SK-N-MC (cell line): ENCODE measurements at places on chromosomes 11 and 22.
A peak's percentile ranks its signal among the peaks of the same experiment; 100 is the strongest.

DNA sequence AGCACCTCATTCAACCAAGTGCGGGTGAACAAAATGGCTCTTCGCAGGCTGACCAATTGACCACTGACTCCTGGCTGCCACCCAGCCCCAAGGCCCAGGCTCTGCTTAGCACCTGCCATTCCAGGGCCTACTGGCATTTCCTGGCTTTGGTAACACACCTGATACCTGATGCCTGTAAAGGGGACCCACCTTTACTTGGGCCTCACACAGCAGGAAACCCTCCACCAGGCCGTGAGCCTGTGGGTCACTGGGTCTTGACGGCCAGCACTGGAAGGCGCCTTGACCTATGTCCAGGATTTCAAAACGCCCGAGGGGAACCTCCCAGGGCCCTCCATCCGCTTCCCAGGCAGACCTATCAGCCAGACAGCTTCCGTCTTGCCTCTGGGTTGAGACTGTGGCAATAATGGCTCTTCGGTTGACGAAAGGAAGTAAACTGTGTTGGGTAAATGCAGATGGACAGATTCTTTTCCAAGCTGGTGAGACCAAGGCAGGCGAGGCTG, 16.8 kb upstream of the TMEM184B start:
- no peak for DNase-seq

DNA sequence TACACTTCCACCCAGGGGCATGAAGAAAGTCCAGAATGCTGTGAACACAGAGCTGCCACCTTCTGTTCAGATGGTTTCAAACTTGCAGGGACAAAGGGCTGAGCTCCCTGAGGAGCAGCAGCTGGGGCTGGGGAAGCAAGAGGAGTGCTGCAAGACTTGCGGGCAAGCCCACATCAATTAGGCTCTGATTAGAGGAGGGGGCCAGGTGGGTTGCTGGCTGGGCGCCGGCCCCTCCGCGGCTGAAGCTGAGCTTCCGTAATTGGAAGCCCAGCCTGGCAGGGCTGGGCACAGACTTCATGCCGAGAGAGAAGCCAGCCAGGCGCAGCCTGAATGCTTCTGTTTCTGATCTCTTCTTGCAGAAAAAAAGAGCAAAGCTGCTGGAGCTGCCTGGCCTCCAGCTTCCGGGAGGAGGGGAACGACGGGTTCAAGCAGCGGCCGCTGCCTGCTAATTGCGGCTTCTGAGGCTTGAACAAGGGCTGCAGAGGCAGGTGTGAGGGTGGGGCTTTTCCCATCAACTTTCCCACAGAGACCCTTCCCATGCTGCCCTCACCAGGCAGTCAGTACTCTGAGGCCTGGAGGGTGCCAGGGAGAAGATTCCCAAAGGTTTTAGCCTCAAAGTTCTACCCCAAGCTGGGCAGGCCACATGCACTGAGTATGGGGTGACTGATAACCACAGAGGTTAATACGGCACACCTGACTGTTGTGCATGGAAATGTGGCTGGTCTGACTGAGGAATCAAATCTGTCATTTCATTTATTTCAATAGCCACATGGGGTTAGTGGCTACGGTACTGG, 91.1 kb upstream of the LMO1 start:
- DNase-seq: no peak

DNA sequence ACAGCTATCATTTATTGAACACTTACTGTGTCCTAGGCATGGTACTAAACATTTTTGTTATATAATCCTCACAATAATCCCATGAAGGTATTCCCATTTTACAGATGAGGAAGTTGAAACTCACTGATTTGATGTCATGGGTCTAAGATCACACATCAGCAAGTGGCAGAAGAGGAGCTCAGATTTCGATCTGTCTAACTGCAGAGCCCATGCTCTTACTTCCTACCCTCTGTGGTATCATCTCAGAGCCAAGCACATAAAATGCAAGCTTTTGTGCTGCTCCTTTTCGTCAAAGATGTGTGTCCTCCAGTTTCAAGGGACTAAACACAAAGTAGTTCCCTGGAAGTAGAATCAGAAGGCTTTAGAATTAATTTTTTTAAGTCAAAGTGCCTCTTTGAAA, 71.1 kb downstream of the ARFGAP2 start:
- DNase-seq: no peak

DNA sequence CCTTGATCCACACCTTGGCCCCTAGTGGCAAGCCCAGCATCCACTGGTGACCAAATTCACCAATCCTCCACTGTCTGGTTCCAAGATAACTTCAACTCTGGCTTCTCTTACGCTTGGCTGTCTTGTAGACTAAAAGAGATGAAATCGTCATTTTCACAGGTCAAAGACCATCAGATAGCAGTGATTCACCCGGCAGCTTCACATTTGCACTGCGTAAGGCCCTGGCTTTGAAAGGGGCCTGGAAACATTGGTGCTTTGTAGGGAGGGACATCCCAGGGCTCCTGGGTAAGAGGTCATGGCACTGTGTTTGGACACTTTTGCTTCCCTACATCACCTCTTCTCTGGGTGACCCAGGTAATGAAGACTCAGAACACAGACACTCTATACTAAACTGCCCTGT, 30.1 kb upstream of the FADD start:
- DNase-seq: no peak

DNA sequence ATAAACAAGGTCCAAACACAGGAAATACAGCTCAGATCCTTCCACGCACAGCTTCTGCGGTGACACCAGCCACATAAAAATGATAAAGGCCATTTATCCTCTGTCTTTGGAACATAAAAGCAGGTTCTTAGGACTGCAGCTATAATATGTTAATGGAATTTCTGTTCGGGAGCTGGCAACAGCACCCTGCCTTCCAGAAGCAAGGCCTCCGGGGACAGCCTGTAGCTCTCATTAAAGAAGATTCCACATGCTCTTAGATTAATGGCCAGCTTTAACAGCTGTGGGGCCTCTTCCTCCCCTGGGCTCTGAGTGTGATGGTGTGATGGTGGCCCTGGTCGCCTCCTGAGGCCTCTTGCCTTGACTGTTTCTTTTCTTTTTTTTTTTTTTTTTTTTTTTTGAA, 137.3 kb downstream of the CACNA1I start:
- DNase-seq: no peak

DNA sequence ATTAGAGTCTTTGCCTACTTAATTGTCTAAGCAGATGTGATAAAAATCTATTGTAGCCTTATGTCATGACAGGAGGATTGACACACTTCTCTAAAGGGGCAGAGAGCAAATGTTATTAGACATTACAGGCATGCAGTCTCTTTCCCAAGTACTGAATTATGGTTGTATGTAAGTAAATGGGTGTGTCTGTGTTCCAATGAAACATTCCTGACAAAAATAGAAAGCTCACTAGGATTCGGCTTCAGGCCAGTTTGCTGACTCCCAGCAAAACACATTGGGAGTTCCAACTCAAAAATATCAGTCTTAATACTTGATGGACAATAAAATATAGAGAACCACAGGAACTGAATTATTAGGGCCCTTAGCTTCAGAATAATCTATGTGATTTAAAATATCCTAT, 1480.4 kb downstream of the FAM181B start:
- no peak for DNase-seq

DNA sequence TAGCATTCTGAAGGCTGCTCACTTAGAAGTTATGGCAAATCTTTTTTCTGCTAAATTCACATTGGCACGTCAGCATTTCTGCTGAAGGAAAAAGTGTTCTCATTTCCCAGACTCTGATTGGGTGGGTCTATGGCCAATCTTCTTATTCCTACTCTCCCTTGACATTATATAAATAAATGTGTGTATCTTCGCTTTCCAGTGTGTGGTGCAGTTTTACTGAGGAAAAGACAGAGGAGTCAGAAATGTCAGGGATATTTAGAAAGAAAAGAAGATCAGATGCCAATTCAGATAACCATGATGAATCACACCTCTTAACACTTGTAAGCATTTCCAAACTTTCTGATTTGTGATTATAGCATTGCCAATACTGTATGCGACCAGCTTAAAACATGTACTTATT, 3.2 kb upstream of the BDNF start:
- no peak for DNase-seq

- DNase-seq: no peak
These were observed 378.3 kb downstream of the FAM181B start for GRCh38 chr11:82355313-82355823.

- DNase-seq: peak; percentile 95
These were observed 20.4 kb downstream of the FAM168A start for GRCh38 chr11:73577496-73577917.

- DNase-seq: no peak
These were observed 214.3 kb downstream of the NXPE2 start for GRCh38 chr11:114892381-114893197.

GRCh38 chr11:35111161-35112055, 27.6 kb upstream of the CD44 start:
- no peak for DNase-seq

- DNase-seq: no peak
These were observed 4.2 kb downstream of the LMO1 start for GRCh38 chr11:8259306-8259959.

DNA sequence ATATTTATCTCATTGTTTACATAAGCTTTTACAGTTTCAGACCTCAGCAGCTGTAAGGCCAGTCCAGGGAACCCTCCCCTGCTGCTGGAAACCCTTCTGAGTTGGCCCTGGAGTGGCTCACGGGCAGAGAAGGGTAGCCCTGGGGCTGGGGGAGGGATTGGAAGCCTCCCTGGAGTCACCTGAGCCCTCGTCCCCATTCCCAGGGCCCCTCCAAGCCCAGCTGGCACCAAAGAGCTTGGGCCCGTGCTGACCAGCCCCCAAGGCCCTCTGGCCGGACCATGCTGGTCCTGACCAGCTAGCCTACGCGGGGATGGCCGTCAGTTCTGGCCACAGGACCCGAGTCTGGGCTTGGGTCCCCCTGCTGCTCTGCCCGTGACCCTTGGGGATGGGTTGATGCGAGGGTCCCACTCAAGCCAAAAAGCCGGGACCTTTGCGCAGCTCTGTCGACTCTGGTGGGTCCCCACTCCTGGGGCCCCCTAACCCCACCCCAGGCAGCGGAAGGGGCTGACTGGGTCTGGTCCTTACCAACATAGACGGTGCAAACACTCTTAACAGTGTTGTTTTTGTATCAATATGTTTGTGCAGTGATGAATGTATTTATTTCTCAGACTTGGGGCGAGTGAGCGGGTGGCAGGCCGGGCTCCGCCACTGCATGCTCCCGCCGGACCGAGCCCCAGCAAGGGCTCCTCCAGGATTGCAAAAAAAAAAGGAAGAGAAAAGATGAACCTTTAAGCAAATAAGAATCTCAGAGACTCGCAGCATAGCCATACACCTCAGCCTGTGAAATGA, 17.5 kb upstream of the TMEM191C start:
- no peak for DNase-seq

DNA sequence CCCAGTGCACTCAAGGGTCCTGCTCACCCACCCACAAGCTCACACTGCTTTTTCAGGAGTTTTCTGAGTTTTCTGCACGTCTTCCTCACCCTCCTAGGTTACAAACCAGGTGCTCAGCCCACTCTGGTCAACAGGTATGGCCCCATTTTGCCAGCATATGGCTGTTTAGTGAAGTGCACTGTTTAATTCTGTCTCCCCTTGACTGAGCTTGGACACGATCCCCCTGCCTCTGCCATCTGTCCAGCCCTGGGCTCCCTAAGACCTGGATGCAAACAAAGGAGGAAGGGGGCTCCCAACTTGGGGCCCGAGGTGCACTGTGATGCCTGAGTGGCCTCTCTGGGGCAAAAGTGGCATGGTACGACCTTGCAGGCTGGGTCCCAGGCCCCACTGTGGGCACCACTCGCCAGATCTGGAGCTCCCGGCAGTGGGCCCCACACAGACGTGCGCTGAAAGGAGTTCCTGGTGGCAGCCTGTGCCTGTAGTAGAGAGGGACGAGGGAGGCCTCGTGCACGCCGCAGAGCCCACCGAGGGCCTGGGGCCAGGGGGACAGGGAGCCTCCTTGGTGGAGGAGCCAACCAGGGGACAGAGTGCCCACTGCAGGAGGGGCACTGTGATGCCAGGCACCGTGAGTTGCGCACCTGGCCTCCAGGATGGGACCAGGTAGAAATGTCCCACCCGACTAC, 37.3 kb upstream of the COMT start:
- DNase-seq: no peak

DNA sequence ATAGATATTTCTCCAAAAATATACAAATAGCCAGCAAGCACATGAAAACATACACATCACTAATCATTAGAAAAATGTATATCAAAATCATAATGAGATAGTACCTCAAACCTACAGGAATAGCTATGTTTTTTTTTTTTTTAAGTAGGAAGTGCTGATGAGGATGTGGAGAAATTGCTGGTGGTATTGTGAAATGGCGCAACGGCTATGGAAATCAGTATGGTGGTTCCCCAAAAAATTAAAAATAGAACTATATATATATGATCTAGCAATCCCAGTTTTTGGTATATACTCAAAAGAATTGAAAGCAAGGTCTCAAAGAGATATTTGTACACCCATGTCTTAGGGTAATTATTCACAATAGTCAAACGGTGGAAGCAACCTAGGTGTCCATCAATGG, 46.0 kb upstream of the HIPK3 start:
- no peak for DNase-seq

- DNase-seq: peak; percentile 80
These were observed 8.2 kb downstream of the PHF21A start for GRCh38 chr11:46112961-46113607.

DNA sequence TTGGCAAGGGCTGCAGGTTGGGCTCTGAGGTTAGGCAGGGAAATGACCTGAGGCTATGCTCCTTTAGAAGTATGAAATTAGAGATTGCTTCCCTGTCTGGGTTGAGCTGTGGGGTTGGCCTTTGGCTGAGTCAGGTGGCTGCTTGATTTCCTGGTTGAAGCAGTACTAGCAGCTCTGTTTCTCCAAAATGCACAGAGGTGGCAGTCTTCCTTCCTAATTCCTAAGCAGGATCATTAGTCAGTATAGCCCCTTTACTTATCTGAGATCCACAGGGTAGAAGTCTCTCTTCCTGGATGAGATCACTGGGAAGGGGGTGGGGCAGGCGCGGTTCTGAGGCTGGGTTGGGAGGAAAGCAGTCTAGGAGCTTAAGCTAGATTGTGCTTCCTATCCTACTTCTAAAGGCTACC, 1917.5 kb downstream of the LRRC4C start:
- DNase-seq: no peak

GRCh38 chr11:105861225-105861624, 160.8 kb downstream of the MSANTD4 start:
- DNase-seq: no peak

GRCh38 chr11:2084721-2085120, 54.5 kb downstream of the IGF2 start:
- DNase-seq: no peak

GRCh38 chr22:46001426-46002106, 24.6 kb upstream of the WNT7B start:
- DNase-seq: no peak

- DNase-seq: no peak
These were observed 74.8 kb downstream of the NAT10 start for GRCh38 chr11:34180040-34180813.

- no peak for DNase-seq
These were observed 711.1 kb downstream of the BRD1 start for GRCh38 chr22:49116486-49117120.
